Fibroblast of villous mesenchyme (primary cell): ENCODE measurements at places on chromosomes 11 and 22. TPM values are rescaled to one million over a fixed set of nuclear protein-coding genes. Genes with fewer than 3 reads are reported as not detected.

DNA sequence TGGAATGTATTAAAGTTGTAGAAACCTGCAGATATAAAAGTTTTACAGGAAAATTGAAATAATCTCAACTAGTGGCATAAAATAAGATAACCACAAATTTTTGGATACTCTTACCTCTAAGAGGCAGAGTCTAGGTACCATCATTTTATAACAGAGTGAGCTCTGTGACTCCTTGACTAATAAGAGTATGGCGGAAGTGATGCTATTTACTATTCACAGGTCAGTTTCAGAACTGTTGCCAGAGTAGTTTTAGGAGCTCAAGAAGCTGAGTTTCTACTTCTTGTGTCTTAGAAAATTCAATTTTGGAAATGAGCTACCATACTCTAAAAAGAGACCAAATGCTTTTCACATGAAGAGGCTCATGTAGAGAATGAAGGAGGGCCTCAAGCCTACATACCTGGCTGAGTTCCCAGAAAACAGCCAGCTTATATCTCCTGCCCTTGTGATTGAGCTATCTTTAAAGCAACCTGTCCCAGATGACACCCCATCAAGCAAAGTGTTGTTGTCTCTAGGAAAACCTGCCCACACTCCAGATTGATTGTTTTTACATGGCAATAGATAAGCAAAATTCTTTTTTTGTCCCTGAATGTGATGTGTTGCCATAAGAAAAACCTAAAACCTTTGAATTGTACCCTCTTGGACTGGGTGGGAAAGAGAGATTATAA is 712.8 kb upstream of the CNTN5 start:
- DNase-seq, result no peak

Gene NKAPD1
- 20.6 and 30.7 TPM in 2 replicates for total RNA-seq

Gene PGA5
- not detected in 2 replicates for total RNA-seq

DNA sequence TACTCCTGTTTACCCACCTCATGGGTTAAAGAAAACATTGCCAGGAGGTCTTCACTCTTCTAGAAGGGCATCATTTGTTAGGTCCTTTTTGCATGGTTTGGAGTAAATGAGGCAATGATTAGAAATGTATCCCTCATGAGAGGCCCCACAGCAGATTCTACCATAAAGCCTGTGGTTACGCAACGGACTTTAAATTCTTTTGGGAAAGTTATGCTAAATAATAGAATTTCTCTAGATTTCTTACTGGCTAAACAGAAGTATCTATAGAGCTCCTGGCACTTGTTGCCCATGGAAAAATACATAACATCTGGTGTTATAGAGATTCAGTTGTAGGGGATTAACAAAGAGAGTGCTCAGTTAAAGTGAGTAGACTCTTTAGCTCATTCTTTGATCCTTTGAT is 15.1 kb upstream of the ATXN10 start:
- DNase-seq, result peak; percentile 89

DNA sequence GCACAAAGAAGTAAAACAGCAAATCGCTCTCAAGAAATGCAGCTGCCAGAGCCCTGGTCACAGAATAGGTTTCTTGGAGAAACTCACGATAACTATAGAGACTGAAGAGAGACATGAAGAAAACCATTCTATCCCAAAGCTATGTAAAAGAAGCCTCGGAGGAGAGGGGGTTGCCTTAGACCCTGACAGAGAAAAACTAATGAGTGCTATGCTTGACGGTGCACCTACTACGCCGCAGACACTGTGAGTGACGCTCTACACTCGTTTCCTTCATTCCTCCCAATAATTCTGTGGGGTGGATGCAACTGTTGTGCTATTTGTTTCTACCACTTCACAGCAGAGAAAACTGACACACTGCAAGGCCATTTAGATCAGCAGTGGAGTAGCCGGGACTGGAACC is 121.8 kb downstream of the ETS1 start:
- no peak for DNase-seq

Gene HPS4
- total RNA-seq, result 28.0 and 28.1 TPM in 2 replicates

DNA sequence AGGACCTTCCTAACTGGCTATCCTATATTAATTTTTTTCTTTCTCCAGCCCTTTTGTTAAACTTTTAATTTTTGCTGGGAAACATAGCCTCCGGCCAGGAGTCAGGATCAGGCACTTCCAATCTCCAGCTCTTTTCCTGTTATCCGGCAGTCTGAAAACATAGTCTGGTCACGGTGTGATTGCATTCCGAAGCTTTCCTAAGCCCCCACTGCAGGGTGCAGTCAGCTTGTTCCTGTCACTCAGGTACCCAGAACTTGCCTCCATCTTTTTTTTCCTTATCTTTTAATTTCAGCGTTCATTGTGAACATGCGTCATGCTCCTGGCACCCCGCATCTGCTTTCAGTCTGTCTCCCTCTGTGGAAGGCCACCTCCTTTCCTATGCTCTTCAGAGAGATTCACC is 59.4 kb downstream of the GRK3 start:
- DNase-seq, result no peak

Gene KRTAP5-10
- total RNA-seq, result not detected in 2 replicates

Gene CDC42EP1
- total RNA-seq, result 22.9 and 33.2 TPM in 2 replicates

DNA sequence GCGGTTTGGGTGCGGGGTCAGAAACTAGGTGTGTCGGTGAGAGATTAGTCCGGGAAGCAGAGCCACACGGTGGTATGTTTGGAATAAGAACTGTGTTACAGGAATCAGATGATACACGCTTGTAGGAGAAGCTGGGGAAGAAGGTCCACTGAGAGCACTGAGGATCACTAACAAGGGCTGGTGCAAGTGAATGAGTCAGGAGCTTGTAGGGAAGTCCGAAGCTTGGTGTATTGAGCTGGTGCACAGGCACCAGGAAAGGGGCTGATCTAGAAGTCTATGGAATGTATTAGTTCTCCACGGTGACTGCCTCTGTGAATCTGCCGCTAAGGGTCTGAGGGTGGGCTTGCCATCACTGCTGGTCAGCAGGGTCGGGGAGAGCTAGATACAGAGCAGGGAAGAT is 18.8 kb upstream of the GRK3 start:
- no peak for DNase-seq

GRCh38 chr11:132158091-132158490 is 787.7 kb downstream of the NTM start:
- peak; percentile 9 for DNase-seq

DNA sequence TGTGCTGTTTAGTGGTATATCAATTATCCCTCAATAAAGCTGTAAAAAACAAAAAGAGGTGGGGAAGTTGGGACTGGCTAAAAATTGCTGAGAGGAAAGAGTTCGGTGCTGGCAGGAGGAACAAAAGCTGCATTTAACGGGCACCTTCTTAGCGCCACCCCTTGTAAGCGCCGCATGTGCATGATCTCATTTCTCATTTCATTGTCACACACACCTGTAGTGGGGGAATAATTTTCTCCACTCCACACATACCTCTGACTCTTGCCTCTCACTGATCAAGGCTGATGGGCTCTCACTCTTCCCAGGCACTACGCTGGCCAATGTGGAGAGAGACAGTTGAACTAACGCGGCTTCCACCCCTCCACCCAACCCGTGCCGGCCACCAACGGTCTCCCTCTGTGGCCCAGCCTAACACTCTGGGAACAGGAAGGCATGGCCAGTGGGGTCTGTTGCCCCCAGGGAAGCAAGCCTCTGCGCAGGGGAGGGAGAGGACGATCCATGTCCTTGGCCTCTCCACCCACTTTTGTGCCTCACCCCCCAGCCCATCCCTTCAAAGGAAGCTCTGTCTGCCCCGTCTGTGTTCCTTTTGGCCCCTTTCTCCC is 186.7 kb upstream of the SYT13 start:
- no peak for DNase-seq

DNA sequence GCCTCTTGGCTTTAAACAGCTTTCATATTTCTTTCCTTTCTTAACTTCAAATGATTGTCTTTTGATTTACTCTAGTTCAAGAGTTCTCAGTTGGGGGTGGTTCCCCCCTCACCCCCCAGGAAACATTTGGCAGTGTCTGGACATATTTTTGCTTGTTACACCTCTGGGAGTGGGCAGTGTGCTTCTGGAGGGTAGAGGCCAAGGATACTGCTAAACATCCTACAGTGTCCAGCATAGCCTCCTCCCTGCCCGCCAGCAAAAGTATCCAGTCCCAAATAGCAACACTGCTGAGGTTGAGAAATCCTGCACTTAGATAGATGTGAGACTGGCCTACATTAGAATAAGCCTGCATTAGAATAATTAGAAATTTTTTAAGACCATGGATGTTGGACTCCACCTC is 3.2 kb downstream of the PPP6R3 start:
- DNase-seq, result no peak

DNA sequence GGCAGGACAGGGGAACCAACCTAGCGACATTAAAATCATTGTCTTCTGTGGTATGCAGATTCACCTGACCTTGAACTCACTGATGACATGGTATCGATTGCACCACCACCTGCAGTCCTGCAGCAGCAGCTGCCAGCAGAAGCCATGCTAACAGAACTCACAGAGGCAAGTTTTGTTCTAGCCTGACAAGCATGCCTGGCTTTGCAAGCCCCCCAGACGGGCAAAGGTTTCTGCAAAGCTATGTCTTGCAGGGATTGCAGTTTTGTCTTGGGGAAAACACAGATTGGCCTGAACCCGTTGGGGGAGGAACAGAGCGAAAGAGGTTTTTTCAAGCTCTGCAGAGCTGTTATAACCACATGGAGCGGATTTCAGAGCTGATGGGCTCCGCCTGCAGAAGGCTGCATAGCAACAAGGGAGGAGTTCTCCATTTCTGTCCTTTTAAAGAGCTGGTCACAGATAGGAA is 221.0 kb downstream of the HIPK3 start:
- no peak for DNase-seq

Gene OR8G1
- under 0.01 TPM in 1 of 2 replicates, not detected in the other for total RNA-seq

DNA sequence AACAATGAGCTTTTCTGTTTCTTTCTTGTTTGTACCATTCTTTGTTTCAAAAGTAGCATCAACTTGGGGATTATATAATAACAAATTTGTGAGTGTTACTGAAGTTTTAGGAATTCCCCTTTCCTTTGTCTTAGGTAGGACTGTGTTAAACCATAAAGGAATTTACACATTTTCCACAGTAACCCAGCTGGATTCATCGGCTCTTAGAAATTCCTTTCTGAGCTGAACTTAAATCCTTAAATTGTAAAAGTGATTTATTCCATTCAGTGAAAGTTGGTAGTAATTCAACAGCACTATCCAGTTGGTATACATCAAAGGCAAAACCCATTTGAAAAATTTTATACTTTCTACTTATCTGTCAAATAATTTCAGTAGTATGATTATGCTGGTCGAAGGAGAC is 11.8 kb downstream of the EMSY start:
- peak; percentile 3 for DNase-seq

- DNase-seq, result no peak
Observed at GRCh38 chr11:60561254-60561653, 46.1 kb downstream of the MS4A13 start.

DNA sequence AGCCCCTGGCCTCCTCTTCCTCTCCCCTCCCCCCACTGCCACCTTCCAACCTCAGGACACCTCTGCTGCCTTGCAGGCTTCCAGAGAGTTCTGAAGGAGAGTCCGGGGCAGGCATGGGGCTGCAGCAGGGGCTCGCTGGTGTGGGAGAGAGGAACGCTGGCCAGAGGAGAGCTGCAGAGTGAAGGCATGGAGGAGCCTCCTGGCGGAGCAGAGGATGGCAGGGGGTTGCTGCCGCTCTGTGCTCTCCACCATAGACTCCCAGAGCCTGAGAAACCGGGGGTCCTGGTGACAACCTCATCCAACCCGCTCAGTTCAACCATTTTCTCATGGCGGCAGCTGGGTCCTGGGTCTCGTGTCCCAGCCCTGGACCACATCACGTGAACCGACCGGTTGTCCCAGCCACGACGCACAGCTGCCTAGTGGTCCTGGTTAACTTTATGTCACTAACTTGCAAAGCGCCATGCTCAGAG is 17.5 kb downstream of the MRGPRG start:
- DNase-seq, result no peak

DNA sequence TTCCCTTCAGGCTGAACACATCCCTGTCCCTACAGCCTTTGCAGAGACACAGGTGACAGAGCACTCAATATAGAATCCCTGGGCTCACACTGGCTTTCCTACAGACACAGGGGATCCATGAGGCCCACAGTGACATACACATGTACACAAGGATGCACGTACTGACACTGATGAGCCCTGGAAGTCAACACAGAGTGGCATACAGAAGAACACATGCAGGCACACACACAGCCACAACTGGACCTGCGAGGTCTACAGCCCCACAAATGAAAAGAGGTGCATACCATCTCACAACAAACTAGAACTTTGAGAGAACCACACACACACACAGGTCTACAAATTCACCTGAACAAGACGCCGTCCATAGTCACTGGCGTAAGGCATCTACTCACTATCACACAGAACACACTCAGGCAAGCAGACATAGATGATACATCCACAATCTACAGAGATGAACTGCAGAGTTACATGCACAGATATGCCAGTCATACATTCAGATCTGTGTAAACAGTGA is 3.5 kb upstream of the ZNF74 start:
- DNase-seq, result no peak

DNA sequence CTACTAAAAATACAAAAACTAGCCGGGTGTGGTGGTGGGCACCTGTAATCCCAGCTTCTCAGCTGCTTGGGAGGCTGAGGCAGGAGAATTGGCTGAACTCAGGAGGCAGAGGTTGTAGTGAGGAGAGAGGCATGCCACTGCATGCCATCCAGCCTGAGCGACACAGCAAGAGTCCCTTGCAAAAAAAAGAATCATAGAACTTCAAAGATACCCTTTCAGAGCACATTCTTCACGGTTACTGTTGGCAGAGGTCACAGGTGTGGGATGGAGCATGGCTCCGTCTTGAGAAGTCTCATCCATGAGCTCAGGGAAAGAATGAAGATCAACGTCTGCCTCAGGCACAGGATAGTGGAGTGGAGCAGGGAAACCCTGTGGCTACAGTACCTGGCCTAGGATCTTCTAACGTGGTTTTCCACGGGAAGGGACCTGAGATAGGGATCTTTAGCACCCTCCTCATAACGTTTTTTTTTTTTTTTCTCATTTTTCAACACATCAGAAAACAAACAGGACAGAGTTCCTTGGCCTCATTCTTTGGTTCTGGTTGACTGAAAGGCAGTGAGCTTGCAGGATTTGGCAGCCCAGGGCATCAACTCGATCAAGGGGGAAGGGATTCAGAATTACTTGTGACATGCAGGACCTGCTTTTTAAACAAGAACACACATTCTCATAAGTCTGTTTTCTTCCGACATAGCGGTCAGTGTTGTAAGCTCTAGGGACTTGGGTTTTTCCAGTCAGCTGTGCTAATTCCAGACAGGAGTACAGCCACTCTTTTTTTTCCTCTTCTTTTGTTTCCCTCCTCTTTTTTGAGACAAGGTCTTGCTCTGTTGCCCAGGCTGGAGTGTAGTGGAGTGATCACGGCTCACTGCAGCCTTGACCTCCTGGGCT is 22.8 kb downstream of the F2 start:
- DNase-seq, result no peak

Gene PPP1CA
- total RNA-seq, result 172 and 202 TPM in 2 replicates
